Cortex of kidney (tissue), 1 donor: ENCODE measurements at places on chromosomes 2 and 18.

GRCh38 chr18:40058811-40059570 is 1896.0 kb upstream of the PIK3C3 start:
- DNase-seq: no peak

- DNase-seq: no peak
Observed at GRCh38 chr2:108980076-108980475, 8.9 kb downstream of the EDAR start.

DNA sequence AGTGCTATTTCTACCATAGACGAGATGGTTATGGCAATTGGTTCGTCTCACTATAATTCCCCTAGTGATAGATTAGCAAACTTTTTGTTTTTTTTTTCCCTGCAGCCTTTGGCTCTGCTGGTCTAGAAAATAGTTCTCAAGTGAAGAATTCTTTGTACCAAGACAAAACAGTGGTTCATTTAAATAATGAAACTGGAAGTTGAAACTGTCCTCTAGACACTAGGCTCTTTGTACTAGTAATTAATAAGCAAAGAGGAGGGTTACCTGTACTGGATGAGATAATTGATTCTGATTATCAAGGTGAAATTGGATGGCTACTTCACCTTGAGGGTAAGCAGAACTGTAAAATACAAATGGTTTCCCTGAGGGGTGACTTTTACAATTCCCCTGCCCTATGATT is 156.9 kb upstream of the DCC start:
- DNase-seq: no peak

GRCh38 chr18:45260125-45260524 is 355.2 kb upstream of the SLC14A2 start:
- DNase-seq: no peak
